Activated CD4-positive, alpha-beta T cell treated with anti-CD3 and anti-CD28 coated beads, Interleukin-10, Interleukin-2, amounts not matched to agents 100 ng/mL and 50 ng/mL, durations not matched to agents 16 hours and 8 hours (primary cell): ENCODE measurements at places on chromosomes 7 and 10.
A peak's percentile ranks its signal among the peaks of the same experiment; 100 is the strongest.

- DNase-seq: peak; percentile 49
Measured at GRCh38 chr7:23712368-23713284, 2.6 kb downstream of the STK31 start.

DNA sequence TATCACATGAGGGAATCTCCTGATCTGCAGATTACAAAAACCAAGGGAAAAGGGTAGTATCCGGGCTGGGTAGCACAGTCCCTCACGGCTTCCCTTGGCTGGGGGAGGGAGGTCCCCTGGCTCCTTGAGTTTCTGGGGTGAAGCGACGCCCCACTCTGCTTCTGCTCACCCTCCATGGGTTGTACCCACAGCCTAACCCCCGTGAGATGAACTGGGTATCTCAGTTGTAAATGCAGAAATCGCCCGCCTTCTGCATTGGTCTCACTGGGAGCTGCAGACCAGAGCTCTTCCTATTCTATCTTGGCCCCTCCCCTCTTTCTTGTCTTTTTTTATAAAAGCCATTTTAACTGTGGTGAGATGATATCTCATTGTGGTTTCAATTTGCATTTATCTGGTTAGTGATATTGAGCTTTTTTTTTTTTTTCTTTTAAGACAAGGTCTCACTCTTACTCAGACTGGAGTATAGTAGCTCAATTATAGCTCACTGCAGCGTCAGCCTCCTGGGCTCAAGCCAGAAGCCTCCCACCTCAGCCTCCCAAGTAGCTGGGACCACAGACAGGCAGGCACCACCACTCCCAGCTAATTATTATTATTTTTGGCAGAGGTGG lies 87.8 kb downstream of the ABCC2 start:
- DNase-seq: peak; percentile 74

DNA sequence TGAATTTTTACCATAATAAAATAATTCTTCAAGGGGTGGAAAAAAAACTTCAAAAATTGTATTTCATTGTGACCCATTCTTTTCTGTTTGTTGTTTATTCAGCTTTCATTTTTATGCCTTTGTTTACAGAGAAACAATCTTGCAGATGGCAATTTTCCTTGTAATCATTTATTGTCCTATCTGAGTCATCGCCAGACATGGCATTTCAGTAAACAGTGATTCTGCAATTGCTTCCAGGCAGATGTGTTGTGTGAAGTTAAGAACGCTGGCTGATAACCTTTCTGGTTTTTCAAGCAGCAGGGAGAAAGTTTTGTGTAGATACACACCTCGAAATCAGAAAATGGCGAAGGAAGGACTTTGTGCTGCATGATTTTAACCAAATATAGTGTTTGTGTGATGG lies 80.7 kb upstream of the RPA3 start:
- no peak for DNase-seq

GRCh38 chr10:80132299-80133139 lies at the start of gene PLAC9:
TSS of gene PLAC9 (plus strand) at chr10:80132730. CDS start at chr10:80132763, 33 bp downstream.
- no peak for DNase-seq

GRCh38 chr7:145860809-145861208 lies 255.8 kb upstream of the CNTNAP2 start:
- no peak for DNase-seq

DNA sequence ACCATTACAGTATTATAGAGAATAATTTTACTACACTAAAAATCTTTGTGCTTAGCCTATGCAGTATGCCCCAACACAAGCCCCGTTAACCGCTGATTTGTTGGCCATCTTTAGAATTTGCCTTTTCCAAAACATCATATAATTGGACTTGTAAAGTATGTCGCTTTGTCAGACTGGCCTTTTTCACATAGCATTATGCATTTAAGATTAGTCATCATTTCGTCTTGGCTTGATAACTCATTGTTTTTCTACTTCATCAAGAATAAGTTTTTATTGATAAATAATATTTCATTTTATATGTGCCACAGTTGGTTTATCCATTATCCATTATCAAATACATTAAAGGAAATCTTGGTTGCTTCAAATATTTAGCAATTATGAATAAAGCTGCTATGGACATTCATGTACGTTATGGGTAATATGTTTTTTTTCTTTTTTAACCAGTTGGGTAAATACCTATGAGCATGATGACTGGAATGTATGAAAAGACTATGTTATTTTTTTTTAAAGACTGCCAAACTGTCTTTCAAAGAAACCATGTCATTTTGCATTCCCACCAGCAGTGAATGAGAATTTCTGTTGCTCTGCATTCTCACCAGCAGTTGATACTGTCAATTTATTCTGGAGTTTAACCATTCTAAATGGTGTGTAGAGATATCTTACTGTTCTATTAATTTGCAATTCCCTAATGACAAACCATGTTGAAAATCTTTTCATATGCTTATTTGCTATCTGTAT lies 273.1 kb upstream of the KCND2 start:
- DNase-seq: no peak

DNA sequence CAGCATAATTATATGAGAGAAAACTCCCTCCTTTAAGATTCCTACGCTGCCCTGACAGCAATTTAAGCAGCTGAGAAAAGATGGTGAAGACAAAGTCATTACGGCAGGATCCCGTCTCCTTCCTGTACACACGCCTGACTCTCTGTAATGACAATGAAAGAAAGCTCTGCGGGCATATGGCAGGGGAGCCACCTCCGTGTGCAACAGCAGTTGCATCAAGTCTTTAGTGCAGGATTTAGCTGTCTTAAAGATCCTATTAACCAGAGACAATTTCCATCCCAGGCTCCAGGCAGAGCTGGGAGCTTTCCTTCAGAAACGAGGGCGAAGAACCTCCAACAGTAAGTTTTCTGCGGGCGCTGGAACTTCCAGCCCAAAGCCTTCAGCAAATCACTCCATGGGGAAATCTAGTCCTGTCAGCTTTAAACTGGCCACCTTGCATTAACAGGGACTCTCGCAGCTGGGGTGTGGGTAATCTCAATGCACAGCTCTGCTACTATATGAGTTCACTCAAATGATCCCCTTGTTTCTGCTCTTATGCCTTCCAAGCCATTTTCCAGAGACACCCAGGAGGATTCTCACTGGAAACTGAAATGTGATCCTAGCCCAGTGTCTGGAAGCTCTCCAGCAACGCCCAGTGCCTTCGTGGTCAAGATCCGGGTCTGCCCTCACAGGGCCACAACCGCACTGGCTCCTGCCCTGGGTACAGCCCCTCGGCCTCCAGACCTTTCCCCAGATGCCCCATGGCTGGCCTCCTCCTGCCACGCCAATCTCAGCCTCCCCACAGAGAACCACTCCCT lies 74.9 kb downstream of the CTBP2 start:
- no peak for DNase-seq

- DNase-seq: peak; percentile 62
Measured at GRCh38 chr10:12121673-12122072, 7.8 kb upstream of the SEC61A2 start.

- DNase-seq: no peak
Measured at GRCh38 chr10:69728335-69728870, 73.3 kb upstream of the COL13A1 start.

GRCh38 chr7:40836218-40836617 lies 701.4 kb downstream of the SUGCT start:
- DNase-seq: no peak

GRCh38 chr10:18071591-18071990 lies 68.6 kb upstream of the CACNB2 start:
- no peak for DNase-seq

- no peak for DNase-seq
Measured at GRCh38 chr7:127882313-127882920, 148.8 kb downstream of the LRRC4 start.

DNA sequence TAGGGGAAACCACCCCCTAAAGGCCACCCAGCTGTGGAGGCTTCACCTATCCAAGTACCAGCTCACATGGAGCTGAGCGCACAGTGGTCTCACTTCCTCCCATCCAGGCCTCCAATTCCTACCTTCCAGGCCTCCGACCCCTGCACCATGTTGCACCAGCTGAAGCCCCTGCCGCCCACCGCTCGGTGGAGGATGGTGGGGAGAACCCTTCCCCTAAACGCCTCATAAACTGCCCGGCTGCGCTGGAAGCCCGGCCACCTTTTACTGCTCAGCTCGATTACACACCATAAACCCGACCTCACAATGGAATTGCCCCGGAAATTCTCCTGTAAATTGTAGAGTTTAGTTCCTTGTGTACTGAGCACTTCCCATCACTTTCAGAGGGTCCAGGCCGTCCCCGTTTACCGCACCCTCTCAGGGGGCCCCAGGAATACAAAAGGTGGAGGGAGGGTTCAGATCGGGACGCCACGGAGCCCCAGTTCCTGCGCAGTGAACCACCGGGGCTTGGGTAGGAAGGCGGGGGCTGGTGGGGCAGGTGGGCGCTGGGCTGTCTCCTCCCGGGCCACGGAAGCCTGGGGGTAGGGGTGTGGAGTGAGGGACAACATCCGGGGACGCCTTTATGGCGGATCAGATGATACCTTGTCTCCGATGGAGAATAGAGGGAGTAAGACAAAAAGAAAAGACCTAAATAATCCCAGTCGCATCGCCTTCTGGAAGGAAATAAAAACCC lies 1.4 kb upstream of the HOXA7 start:
- DNase-seq: no peak

- peak; percentile 61 for DNase-seq
Measured at GRCh38 chr10:119653209-119653608, 2.0 kb downstream of the BAG3 start.

DNA sequence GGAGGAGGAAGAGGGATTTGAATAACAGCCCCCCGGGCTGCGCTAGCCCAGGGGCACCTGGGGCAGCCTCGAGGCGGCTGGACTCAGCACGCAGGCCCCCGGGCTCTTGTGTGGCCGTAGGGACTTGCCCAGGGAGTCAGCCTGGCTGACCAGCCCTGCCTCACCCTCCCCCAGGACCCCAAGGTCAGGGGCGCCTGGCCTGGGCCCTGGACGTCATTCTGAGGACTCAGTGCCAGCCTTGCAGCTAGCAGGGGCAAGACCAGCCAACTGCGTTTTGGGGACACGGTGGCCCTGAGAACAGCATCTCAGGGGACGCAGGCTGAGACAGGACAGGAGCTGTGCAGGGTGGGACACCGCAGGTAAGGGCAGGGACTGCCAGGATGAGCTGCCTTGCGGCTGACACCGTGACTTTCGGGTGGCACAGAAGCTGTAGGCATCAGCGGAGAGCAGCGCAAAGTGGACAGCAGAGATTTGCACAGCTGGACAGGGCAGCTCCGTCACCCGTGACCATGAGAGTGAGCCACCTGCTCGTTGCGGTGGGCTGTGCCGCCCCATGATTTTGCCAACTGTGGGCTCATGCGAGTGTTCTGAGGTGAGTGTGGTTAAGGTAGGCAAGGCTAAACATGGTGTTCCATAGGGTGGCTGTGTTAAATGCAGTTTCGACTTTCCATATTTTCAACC lies 48.1 kb upstream of the UBE3C start:
- no peak for DNase-seq

GRCh38 chr7:155001756-155002410 lies 1.0 kb downstream of the PAXIP1 start:
- peak; percentile 28 for DNase-seq

DNA sequence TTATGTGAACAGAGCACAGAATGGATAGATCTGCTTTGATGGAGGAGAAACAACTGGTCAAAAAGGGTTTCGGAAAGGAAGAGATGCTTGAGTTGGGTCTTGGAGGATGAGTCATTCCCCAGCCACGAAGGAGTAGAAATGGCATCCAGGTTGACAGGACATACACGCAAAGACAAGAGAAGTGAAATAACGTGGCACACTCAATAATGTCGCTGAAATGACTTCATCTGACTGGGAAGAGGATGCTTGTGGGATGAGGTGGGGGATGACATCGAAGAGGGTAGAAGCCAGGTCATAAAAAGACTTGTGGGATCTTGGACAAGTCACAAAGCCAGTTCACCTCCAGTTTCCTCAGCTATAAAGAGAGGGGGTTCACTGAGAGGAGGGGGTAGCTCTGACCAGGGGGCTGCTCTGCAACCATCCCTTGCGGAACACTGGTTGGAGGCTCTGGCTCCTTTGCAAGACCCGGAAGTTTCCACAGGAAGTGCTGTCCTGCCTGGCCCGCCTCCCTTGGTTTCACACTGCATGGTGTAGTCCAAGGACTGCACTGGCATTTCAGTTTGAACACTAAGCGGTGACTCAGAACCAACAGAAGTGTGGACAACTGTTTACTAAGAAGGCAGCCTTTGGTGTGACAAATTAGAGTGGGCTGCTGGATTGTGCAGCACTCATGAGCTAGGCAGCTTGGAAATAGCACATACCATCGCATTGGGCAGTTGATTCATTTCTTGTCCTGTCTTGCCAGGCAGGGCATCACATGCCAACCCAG lies 189.9 kb upstream of the ADO start:
- peak; percentile 94 for DNase-seq

DNA sequence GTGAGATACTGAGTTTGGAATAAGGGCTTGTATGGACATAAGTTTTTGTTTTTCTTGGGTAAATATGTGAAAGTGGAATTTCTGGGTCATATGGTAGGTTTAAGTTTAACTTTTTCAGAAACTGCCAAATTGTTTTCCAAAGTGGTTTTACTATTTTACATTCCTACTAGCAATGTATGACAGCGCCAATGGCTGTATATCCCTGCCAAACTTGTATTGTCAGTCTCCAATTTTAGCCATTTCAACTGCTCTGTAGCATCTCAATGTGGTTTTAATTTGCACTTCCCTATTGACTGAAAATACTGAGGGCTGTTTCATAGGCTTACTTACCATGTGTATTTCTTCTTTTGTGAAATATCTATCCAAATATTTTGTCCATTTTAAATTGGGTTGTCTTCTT lies 90.5 kb upstream of the ZNF32 start:
- no peak for DNase-seq

DNA sequence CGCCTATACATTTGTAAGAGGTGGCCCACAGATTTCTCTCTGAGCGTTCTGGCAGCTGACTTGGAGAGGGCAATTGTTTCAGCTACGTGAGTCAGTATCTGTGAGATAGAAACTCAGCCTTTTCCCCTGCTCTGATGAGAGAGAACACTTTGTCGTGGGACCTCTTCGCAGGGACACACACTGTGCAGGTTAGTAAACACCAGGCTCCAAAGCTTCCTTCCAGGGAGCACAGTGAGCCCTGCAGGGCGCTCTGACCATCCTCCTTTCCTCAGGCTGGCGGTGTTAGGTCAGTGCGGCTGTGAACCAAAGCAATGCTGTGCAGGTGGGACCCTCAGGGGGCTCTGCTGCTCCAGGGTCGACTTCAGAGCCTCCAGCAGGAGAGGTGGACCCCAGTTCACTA lies 152.2 kb upstream of the TCF7L2 start:
- DNase-seq: no peak

- DNase-seq: no peak
Measured at GRCh38 chr10:12334186-12334530, 15.2 kb upstream of the CAMK1D start.

DNA sequence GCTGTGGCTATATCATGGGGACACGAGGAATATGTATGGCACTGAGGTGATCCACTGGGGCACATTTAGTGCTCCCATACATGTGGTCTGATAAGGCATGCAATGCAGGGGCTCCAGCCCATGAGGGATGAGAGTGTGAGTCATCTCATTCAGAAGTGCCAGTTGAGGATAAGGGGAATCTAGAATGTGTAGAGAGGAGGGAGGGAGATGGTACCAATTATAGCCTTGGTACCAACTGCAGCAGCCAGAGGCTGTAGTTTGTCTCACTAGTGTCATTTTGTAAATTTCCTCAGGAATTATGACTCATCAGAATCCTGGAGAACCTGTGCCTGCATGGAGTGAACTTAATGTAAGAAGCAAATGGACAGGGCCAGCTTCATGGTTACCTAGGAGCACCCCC lies 46.2 kb downstream of the LAMB4 start:
- no peak for DNase-seq
